ENCODE measurements at places on chromosomes 4 and X. TPM values are rescaled to one million over a fixed set of nuclear protein-coding genes. Genes with fewer than 3 reads are reported as not detected.

PWWP3B gene
- total RNA-seq = 60.9 TPM

PTCHD1 gene
- 1.6 TPM for total RNA-seq

LNX1 gene
- total RNA-seq = 5.8 TPM

ATXN3L gene
- total RNA-seq = 1.2 TPM

GSX2 gene
- total RNA-seq = 2.0 TPM

F8A2 gene
- total RNA-seq = not detected

GYPA gene
- not detected for total RNA-seq

C4orf50 gene
- total RNA-seq = 2.7 TPM

MTMR8 gene
- 3.0 TPM for total RNA-seq

RHOXF2B gene
- 6.1 TPM for total RNA-seq

ASB11 gene
- not detected for total RNA-seq
